ENCODE measurements at places on chromosomes 6 and 20. TPM values are rescaled to one million over a fixed set of nuclear protein-coding genes. Genes with fewer than 3 reads are reported as not detected.

GRCh38 chr20:34578521-34578920 lies 20.0 kb downstream of the MAP1LC3A start:
- no peak for ATAC-seq

DNA sequence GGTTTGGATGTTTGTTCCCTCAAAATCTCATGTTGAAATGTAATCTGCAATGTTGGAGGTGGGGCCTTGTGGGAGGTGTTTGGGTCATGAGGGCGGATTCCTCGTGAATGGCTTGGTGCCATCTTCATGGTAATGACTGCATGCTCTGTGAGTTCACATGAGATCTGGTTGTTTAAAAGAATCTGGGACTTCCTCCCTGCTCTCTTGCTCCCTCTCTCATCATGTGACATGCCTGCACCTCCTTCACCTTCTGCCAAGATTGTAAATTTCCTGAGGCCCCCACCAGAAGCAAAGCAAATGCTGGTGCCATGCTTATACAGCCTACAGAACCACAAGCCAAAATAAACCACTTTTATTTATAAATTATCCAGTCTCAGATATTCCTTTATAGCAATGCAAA lies 250.3 kb upstream of the PLN start:
- ATAC-seq, result no peak

- peak; percentile 41 for ATAC-seq
These were observed 9.7 kb downstream of the LINC00237 start for GRCh38 chr20:21096321-21097043.

GRCh38 chr6:47479140-47479508 lies 1.5 kb downstream of the CD2AP start:
- ATAC-seq, result no peak

- no peak for ATAC-seq
These were observed 208.0 kb downstream of the EYA2 start for GRCh38 chr20:47102629-47103028.

DNA sequence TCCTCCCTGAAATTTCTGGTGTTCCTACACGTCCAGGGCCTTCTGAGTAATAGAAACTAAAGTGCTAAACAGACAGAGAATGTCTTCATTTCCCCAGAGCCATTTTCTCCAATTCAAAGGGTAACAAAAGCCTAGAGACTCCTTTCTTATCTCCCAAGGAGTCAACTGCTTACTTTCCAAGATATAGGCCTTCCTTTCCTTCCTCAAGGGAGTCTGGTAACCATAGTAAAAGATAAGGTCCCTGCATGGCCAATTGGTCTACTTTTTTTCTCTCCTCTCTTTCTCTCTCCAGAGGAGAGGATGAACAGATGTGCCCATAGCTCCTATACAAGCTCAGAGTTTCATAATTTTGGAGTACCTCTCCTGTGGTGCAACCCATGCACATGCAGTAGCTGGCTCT lies 185.7 kb downstream of the ASCC3 start:
- no peak for ATAC-seq

DNA sequence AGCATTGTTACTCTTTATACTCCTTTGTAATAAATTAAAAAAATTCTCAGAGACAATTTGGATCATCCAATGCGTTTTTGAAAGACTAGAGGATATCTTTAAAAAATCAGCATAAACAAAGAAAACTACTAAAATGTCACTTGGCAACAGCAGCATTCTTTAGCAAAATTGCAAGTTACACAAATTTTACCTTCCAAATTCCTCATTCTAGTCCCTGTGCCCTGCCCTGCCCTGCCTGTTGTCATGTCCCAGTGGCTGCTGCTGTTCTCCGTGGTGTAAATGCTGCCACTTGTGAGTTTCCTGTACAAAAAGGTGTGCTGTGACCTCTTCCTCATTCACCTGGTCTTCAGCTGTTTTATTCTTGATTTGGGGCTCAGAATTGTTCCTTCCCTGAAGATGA lies 83.2 kb downstream of the CDC5L start:
- no peak for ATAC-seq

DNA sequence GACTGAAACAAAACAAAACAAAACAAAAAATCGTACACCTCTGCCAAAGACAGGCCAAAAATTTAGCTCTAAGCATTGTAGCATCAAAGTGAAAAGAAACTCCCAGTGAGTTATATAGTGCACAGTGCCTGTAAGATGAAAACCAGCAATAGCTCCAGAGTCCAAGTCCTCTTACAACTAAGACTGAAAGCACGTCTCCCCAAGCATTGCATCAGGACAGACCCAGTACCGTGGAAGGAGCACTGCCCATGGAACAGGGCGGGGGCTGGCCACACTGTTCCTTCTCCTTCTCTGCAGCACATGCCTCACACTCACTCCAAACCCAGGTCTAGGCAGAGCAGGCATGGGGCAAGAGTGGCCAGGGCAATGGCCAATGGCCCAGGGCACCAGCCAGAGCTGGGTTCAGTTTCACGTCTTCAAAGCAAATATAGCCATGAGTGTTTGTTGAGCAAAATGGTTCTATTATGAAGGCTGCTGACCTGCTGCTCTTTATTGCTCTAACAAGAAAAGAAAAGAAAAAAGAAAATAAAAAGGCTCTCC lies 72.2 kb upstream of the PBOV1 start:
- ATAC-seq, result no peak

- no peak for ATAC-seq
These were observed 1138.9 kb upstream of the ADGRB3 start for GRCh38 chr6:67496191-67496590.

DNA sequence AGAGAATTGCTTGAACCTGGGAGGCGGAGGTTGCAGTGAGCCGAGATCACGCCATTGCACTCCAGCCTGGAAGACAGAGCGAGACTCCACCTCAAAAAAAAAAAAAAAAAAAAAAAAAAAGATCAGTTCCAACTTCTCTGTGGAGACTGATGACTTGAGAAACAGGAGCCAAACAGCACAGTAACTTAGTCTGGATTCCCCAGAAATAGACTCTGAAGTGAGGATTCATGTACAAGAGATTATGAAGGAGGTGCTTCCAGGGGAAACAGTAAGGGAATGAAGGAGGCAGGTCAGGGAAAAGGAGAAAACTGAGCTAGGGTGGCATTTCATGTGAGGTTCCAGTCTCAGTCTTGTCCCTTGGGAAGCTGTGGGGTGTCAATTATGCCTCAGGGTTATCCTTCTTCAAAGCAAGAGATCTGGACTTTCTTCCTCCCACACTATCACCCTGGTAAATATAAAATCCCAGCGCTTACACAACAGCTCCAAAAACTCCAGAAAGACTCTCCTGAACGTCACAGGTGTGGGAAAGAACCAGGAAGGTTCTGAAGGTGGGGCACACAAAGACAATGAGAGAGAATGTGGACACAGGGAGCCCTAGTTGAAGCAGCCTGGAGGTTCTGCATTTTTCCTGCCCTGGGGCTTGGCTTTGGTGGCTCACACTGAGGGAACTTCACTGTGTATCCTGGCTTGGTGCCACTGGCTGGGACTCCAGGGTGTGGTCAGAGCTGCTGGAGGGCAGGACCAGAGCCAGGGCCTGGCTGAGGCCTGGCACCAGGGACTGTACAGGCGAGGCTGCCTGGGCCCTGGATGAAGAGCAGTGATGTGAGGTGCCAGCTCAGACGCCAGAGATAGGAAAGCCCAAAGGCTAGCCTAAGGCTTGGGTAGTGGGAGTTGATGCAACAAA lies 46.8 kb downstream of the PCNA start:
- no peak for ATAC-seq

DNA sequence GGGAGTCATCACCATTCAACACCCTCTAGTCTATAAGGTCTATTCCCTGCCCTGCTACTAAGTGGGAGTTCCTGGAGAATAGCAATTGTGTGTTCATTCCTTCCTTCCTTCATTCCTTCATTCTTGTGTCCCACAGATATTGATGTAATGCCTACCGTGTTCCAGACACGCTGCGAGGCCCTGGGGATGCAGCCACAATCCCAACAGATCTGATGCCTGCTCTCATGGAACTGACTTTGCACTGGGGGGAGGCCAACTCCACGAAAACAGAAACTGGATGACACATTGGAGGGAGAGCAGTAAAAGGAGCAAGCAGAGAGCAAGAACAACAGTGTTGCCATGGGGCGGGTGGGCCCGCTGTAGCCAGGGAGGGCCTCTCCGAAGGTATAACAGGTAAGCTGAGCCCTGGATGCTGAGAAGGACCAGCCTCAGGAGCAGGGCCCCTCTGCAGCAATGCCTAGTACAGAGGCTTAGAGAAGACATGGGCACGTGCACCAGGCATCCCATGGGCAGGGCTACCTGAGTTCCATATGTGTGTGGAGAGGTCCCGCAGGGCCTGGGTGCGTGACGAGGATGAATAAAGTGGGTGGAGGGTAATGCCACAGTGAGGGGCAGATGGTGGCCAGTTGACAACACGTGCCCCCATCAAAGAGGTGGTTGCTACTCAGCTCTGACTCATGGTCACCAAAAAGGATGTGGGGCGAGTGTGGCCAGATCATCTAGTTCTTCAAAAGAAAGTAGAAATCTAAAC lies 173.9 kb downstream of the NFATC2 start:
- peak; percentile 38 for ATAC-seq

DNA sequence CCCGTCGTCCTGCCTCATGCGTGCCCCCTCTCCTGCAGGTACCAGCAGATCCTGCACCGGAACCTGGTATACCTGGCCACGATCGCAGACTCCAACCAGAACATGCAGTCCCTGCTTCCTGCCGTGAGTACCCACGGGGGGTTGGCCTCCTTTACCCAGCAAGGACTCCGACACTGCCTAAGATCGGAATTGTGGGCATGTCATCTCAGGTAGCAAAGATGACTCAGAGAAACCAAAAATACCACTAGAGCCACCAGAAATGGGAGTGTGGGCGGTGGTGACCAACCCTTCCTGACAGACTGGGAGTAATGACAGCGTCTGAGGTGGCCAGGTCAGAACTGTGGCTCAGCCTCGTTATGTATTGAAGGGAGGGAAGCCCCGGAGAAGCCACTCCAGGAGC lies 16.3 kb downstream of the SS18L1 start:
- peak; percentile 95 for ATAC-seq

DNA sequence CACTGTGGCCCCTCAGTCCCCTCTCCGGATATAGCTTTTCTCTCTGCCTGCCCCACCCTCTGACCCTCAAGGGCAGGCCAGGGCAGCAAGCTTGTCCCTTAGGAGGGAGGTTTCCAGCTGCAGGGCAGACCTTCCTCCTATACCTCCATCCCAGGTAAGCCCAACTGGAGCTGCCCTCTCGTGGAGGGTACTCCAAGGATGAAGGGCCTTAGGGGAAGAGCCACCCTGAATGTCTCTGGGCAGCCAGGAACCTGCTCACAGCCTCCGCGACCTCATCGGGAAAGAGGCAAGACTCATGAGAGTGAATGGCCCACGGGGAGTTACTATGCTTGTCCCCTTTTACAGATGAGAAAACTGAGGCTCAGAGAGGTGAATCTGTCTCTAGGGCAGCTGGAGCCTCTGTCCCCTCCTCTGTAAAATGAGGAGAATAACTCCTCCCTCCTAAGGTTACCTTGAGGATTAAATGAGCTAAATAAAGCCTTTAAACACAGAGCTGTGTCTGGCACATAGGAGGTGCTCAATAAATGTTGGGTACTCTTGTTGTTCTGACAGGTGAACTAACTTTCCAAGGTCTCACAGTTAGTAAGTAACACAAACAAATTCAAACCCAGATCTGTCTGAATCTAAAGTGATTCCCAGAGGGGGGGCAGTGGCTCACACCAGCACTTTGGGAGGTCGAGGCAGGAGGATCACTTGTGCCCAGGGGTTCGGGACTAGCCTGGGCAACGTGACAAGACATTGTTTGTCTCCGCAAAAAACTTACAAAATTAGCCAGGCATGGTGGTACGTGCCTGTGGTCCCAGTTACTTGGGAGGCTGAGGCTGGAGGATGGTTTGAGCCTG lies 12.1 kb downstream of the SRXN1 start:
- ATAC-seq, result no peak

GRCh38 chr6:151659212-151659611 lies 148.3 kb upstream of the ESR1 start:
- ATAC-seq, result no peak

DNA sequence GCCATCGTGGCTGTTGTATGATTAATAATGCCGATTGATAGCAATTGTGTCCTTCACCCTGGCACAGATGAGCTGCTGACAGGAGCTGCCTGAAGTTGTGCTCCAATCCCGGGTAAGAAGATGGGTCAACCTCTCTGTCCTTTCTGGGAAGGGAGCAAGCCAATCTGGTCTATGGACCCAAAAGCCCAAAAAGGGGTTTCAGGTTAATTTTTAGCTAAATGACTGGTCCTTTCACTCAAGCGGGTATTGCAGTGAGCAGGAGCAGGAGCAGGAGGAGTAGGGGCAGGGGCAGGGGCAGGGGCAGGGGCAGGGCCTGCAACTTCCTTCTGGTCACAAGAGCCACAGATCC lies 164.8 kb downstream of the TAF4 start:
- ATAC-seq, result no peak

DNA sequence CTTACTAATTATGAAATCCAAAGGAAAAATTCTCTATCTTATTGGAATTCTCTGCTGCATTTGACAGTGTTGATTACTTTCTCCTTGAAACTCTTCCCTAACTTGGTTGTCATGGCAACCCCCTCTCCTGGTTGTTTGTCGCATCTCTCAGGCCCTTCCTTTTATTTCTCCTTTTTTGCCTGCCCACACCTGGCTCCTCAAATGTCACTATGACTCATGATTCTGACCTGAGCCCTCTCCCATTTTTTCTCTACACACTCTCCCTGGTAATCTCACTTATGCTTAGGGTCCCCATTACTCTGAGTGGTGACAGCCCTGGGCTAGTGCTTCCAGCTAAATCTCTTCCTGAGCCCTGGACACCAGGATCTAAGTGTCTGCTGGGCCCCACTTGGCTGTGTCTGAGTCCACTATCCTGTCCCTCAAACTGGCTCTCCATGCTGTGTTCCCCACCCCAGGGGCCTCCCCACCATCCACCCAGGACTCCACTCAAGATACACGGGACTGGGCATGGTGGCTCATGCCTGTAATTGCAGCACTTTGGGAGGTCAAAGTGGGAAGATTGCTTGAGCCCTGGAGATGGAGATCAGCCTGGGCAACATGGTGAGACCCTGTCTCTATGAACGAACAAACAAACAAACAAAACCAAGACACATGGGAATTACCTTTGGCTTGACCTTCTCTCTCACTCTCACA lies 16.5 kb upstream of the NNAT start:
- ATAC-seq, result no peak

BCAS4 gene
- 3.8 TPM for total RNA-seq

LCA5 gene
- 0.28 TPM for total RNA-seq

PDYN gene
- total RNA-seq, result not detected

TNFAIP3 gene
- 254 TPM for total RNA-seq

CGA gene
- total RNA-seq, result 0.26 TPM

HLA-E gene
- total RNA-seq, result 675 TPM

CMTR1 gene
- 51.8 TPM for total RNA-seq

ID1 gene
- 2.9 TPM for total RNA-seq

FIG4 gene
- 18.8 TPM for total RNA-seq

KIF25 gene
- not detected for total RNA-seq

SRSF12 gene
- total RNA-seq, result not detected

FRK gene
- 0.05 TPM for total RNA-seq

OLIG3 gene
- total RNA-seq, result 3.5 TPM
